ENCODE measurements at places on chromosomes 7 and 10. TPM values are rescaled to one million over a fixed set of nuclear protein-coding genes. Genes with fewer than 3 reads are reported as not detected.

Gene ANKRD2
- 0.40 TPM for total RNA-seq

DNA sequence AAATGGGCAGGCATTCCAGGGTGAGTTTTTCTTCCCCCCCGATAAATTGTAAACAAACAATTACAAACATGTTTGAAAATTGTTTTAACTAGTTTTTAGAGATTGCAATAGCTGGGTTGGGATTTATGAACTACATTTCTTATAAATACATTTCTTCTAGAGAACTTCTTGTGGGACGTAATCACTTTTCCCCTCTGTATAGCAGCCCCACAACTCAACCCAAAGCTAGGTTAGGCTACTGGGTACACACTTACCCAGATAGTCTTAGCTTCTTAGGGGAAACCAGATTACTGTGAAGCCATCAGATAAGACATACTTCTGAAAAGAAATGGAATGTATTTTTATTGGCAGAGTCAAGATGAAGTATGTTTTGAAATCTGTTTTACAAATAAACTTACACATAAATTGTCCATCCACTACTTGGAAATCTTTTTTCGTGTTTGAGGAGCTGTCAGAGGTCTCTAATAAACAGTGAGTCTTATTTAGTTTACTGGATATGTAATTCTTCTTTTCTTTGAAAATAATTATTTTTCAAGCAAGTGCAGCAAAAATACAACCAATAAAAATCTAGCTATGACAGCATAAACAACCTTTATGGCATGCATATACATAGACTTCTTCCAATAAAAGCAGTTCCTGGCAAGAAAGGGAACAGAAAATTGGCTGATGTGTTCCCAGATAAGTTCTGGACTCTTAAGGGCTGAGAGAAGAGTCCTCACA, 8.0 kb upstream of the GLRX3 start:
- no peak for DNase-seq

DNA sequence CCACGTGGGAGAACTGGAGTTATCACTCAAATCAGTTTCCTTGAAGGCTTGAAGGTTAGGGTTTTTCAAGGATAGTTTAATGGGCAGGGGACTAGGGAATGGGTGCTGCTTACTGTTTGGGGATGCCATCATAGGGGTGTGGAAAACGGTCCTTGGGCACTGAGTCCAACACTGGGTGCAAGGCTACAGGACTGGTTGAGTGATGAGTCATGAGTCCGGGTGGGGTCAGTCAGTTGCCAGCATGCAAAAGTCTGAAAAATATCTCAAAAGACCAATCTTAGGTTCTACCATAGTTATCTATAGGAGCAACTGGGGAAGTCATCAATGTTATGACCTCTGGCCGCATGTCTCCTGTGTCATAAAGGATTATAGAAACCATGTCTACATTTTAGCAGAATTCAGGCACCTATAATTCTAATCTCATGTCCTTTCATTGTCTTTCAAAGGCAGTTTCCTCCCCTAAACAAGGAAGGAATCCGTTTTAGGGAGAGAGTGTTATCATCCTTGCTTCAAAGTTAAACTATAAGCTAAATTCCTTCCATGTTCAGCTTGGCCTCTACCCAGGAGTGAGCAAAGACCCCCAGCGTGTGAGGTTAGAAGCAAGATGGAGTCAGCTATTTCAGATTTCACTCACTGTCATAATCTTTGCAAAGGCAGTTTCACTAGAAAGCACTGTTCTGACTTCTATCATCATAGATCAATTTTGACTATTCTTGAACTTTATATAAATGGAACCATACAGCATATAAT, 94.5 kb downstream of the COL26A1 start:
- no peak for DNase-seq

Gene ZNF212
- 5.4 TPM for total RNA-seq

Gene CHRM2
- not detected for total RNA-seq

DNA sequence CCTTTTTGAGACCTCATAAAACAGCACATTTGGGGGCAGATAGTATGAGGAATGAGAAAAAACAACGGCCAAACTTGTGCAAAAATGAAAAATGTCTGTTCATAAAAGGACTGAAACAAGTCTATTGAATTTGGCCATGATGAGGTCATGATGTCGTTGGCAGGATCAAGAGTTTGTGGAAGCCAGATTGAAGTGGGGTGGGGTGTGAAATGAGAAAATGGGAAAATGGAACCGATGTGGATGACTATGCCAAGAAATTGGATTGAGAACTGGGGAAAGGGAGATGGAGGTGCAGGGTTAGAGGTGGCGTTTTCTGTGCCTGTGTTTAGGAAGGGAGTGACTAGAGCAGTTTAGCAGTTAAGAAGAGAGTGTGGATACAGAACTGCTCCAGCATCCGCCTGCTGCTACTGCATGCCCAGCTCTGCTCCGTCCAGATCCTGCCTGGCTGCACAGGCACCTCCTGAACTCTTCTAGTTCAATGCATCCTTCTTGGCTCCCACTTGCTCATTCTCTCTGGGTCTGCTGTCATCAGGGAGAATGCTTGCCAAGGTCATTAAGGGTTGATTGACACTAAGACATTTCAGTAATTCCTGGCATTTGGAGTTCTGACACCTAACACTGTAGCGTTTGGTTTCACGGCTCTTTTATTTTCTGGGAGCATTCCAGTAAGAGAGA, 111.9 kb downstream of the GALNT17 start:
- DNase-seq: no peak

DNA sequence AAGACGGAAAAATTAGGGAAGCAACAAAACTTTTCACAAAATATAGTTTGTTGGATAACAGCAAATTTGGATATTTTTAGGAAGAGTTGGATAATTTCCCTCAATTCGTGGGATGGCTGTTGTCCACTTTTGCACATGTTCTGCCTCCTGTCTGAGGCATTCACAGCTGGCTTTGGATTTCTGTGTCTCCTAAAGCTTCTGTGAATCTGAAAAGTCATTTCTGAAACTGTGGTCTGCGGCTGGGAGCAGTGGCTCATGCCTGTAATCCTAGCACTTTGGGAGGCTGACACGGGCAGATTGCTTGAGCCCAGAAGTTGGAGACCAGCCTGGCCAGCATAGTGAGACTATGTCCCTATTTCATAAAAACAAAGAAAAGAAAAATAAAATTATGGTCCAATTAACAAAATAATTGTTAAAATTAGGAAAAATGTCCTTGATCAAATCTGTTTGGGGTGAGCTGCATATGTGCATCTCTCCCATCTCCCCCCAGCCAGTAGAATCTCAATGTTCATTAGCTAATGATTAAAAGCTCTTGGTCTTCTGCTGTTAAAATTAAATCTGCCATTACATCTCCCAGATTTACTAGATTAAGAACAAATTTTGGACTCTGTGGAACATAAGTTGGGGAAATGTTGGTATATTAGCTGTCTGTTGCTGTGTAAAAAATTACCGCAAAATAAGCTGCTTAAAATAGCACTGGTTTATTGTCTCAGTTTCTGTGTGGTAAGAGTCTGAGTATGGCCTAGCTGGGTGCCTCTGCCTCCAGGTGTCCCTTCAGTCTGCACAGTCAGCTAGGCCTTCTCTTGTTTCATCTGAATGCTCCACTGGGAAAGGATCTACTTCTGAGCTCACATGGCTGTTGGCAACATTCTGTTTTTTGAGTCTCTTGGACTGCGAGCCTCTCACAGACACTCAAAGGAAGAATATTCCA, 332.0 kb upstream of the FZD1 start:
- no peak for DNase-seq

DNA sequence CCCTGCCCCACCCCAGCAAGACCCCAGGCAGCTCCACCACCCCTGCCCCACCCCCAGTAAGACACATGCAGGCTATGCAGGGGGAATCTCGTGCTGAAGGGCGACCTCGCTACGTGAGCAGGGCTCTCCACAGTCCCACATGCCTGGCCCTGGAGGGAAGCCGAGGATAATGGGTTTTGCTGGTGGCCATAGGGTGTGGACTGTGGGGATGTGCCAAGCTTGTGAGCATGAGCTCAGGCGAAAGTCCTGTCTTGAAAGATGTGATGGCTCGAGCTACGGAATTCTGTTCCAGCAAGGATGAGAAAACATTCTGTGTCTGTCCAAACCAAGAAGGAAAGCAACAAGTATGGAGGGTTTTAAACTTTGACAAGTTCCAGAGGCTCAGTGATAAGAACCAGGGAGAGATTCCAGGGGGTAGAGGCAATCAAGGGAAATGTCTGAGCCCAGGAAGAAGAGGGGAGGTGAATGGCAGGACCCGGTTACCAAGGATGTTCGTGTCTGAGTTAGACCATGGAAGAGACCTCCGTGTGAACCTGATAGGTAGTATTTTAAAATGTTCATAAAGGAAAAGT, 63.1 kb downstream of the PYROXD2 start:
- no peak for DNase-seq

Gene PDE1C
- total RNA-seq: 5.9 TPM

Gene CRHR2
- 0.96 TPM for total RNA-seq

Gene AUTS2
- total RNA-seq: 35.4 TPM

Gene PSAP
- total RNA-seq: 632 TPM

GRCh38 chr7:115096262-115096661, 174.4 kb downstream of the MDFIC start:
- no peak for DNase-seq

DNA sequence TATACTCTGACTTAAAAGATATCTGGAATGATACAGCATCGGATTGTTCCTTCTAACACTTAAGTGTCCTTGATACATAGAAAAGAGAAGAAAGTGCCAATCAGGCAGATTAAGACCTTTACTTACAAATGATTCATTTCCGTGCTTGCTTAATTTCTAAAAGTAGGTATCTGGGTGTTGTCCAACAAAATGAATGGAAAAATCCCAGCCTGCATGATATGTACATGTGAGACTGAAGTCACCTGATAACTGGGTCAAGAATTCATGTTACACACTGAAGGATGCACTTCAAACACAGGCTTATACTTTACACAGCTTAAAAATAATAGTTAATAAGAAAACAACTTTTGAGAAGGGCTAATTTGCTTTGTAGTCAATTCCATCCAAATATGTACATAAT, 25.2 kb upstream of the PLXDC2 start:
- DNase-seq: no peak

Gene INSYN2A
- total RNA-seq: 0.57 TPM

Gene ZWINT
- total RNA-seq: 1.2 TPM

Gene ITPRID1
- not detected for total RNA-seq

- no peak for DNase-seq
Measured at GRCh38 chr7:17497549-17498167, 199.2 kb downstream of the AHR start.

GRCh38 chr10:125145636-125146035, 14.7 kb downstream of the CTBP2 start:
- DNase-seq: no peak

- no peak for DNase-seq
Measured at GRCh38 chr7:145909991-145910513, 206.5 kb upstream of the CNTNAP2 start.

- DNase-seq: no peak
Measured at GRCh38 chr10:10796061-10796773, 221.5 kb upstream of the CELF2 start.

DNA sequence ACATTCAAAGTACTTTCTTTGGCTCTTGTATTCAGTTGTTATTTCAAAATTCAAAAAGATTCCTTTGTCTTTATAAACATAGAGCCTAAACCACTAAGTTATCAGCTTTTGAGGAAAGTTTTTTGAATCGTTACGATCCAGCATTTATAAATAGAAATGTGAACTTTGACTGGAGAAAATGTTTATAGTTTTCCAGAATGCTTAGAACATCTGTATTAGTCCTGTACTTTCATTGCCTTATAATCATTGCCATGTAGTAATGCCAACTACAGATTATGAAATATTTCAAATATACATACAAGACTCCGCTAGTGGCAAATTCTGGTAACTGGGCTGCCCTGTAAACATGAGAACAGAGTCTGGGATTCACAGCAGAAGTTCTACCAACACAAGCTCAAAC, 191.3 kb upstream of the PRKCQ start:
- no peak for DNase-seq

DNA sequence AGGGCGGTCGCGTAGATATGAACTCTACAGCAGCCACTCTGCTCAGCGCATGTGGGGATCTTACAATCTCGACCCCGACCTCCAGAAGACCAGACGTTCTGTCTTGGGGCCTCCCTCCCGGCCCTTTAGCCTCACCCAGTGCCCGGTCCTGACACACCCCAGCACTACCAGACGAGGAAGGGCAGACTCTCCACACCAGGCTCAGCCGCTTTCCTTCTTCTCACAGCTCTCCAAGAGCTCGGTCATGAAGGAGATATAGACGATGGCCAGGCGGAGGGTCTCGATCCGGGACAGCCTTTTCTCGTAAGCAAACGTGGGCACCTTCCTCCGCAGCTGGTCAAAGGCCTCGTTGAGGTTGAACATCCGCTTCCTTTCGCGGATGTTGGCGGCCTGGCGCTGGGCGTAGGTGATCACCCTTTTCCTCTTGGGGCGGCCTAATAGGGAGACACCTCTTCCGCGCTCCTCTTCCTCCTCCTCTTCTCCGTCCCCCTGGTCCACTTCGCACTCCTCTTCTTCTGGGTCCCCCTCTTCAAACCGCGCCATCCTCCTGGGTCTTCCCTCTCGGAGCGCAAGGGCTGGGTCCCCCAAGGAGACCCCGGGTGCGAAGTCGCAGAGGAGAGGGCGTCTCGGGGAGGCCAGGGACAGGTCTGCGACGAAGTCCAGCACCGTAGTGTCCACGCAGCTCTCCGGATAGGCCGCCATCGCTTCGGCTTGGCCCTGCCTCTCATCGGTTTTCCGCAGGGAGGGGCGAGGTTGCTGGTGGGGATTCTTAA, at the start of gene FERD3L:
TSS of gene FERD3L (minus strand) at position 761 of the 773 bp plus-strand sequence. CDS start at position 702, 59 bp downstream.
- DNase-seq: no peak

Data from ovary (tissue), 10 donors.